ENCODE measurements at places on chromosomes 7 and 10.

GRCh38 chr10:52956861-52957260 is 184.3 kb upstream of the MBL2 start:
- no peak for DNase-seq

DNA sequence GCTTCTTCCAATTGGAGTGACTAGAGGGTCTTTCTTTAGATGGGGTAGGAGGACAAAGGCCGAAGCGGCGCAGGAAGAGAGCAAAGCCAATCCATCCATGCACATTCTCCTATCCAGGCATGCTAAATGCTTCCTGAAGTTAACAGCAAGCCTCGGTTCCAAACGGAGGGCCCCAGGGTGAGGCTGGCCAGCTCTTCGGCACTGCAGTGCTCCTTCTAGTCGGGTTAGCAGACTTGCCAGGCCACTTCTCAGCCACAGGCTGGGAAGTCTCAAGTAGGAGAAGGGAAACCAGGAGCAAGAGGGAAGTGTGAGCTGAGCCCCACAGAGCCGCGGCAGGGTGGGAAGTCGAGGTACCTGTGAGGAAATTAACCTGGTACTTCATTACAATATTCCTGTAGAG is 253.8 kb upstream of the INHBA start:
- no peak for DNase-seq

- no peak for DNase-seq
These were observed 29.7 kb downstream of the IMMP2L start for GRCh38 chr7:111532625-111533024.

DNA sequence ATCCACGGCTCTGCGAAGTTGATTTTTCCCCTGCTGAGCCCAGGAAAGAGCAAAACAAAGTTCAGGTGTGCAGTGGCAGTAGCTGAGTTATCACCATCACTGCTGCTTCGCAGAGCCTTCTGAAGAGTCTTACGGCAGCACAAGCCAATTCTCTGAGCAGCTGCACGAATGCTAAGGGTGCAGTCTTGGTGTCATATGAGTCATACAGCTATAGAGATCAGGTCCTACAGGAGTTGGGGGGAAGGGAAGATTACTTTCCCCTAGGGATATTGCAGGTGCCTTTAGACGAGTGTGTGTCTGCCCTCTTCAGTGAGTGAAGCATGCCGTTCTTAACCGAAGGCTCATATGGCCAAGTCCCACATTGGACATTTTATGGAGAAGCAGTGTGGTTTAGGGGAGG is 227.8 kb downstream of the CELF2 start:
- DNase-seq, result no peak

DNA sequence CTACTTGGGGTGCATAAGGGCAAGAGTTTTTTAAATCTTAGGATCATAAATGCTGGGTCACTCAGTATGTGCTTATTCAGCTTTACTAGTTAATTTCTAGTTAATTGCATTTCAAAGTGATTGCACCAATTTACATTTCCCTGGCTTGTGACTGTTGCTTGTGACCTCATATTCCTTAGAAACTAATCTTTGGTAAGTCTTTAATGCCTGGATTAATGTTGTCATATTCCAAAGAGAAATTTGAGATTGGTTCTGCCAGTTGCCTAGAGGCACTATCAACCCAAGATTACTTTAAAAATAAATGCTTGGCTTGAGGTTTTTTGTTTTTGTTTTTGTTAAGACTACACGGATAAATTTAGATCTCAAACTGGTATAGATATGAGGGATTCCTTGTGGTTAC is 103.1 kb downstream of the ANK3 start:
- DNase-seq, result no peak

DNA sequence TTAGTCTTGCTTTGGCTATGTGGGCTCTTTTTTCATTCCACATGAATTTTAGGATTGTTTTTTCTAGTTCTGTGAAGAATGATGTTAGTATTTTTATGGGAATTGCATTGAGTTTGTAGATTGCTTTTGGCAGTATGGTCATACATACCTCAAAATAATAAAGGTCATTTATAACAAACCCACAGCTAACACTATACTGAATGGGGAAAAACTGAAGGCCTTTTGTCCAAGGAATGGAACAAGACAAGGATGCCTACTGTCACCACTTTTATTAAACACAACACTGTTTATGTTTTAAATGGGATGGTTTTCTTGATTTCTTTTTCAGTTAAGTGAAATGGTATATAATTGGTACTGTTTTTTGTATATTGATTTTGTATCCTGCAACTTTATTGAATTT is 84.3 kb downstream of the CCDC7 start:
- no peak for DNase-seq

DNA sequence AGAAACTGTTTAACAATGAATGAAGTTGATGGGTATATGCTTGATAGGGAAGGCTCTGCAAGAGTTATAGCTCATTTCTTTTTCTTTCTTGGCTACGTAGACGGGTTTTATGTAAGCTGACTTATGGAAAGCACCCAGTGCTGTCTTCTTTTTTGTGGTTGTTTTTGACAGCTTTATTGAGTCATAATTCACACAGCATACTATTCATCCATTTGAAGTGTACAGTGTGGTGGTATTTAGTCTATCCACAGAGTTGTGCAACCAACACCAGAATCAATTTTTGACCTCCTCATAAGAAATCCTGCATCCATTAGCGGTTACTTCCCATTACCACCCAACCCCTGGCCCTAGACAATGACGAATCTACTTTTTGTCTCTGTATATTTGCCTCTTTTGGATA is 240.6 kb upstream of the KIAA1217 start:
- DNase-seq, result no peak

- no peak for DNase-seq
These were observed 137.3 kb downstream of the ANLN start for GRCh38 chr7:36526863-36527548.

GRCh38 chr7:128913870-128914565 is 3.5 kb upstream of the KCP start:
- DNase-seq, result no peak

DNA sequence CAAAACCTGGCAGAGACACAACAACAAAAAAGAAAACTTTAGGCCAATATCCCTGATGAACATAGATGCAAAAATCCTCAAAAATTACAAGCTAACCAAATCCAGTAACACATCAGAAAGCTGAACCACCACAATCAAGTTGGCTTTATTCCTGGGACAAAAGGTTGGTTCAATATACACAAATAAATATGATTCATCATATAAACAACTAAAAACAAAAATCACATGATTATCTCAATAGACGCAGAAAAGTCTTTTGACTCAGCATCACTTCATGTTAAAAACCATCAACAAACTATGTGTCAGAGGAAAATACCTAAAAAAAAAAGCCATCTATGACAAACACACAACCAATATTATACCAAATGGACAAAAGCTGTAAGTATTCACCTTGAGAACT is 283.5 kb downstream of the THSD7A start:
- no peak for DNase-seq

- DNase-seq, result peak; percentile 82
These were observed 92.6 kb downstream of the CHST15 start for GRCh38 chr10:124000792-124001201.

GRCh38 chr10:43395571-43396060 is 13.4 kb downstream of the HNRNPF start:
- no peak for DNase-seq

DNA sequence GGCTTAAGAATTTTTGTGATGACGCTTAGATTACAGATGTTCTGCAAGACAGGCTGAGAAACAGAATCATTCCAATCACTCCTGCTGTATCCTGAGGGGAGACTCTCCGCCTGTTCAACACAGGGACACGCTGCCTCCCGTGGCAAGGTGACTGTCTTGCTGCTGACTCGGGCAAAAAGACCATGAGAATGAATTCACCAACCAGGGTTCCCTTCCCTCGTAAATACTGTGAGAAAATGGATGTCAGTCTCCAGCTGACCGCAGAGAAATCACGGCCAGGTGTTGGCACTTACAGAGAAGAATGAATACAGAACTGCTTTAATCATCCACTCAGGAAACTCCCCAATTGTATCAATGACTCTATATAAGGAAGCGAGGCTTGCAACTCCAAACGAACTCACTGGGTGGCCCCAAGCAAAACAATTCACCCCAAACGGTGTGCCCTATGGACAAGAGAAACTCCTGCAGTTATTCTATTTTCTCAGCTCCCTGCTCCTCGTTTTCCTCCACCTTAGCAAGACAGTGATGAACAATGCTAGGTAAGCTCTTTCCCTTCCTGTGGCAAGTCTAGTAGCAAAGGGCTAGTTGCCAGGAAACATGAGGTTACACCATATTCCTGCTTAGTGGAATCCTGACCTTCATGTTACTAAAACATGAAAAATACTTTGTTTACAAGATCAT is 22.8 kb downstream of the GNA12 start:
- DNase-seq, result peak; percentile 75

DNA sequence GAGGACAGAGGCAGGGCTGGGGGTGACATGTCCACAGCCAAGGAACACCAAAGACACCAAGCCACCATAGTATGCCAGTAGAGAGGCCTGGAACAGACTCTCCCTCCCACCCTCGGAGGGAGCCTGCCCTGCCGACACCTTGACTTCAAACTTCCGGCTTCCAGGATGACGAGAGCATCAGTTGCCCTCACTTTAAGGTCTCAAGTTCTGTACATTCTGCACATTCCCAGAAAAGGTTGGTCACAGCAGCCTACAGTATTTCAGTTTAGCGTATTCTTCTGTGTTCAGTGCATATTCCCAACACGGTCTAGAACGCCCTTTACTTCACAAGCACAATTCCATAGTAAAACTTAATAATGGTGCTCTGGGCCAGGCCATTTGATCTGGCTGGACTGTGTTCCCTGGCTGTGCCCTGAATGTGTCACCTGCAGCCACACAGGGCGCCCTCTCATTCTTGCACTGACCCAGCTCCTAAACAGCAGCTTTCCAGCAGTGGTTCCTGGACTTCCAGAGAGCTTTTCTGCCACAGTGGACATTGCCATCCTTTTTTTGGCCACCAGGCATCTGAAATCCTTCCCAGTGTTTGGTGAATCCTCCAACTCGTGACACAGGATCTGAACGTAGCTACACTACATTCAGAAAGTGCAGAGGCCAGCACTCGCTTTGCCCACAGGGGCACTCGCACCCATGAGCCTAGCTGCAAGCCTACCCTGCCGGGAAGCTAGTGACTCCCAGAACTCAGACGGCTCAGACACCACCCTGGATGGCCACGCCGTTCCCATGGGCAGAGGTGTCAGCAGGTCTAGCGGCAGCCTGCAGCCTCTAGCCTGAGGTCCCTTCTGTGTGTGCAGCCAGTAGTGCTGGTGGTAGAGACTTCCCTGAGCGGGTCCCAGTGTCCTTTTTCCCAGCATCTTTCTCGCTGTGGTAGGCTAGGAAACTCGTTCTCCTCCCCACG is 36.4 kb upstream of the INSIG1 start:
- no peak for DNase-seq

DNA sequence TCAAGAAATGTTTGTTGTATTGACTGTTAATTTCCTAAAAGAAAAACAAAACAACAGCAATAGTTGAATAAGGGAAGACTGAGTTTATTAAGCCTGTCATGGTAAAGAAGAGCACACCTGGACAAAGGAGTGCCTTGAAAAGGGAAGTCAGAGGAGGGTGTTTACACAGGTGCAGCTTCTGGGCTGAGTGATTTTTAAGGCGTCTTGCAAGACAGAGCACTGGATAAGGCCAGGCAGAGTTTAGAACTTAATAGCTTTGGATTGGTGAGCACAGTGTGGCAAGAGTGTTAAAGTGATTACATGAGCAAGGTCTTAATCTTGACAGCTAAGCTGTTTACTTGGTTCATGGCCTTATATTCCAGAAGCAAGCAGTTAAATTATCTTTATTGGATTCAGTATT is 423.2 kb downstream of the CNTNAP2 start:
- DNase-seq, result no peak

DNA sequence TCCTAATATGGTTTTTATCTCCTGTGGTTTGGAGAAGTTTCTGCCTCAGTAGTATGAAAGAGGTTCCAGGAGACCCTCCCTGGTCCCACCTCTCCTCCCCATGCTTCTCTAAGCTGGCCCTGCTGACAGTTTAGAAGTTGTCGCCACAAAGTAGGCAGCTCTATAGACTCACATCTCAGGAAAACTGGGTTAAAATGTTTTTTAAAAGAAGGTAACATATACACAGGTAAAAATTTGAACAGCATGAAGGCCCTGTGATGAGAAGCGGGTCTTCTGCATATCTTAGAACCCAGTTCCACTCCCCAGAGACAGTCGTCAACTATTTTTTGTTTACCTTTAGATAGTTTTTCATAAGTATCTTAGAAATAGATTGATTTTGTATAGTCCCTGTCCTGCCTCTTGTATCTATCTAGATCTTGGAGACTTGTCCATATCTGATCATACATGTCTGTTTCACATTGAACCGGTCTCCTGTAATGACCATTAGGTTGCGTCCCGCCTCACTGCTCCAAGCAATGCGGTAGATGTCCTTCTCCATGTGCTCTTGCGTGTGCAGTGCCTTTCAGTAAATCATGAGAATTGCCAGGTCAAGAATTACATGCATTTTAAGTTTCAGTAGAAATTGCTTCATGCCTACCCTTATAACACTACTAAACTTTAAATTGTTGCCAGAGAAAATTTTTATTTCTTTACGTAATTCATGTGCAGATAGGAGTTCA is 2.2 kb downstream of the DUSP5 start:
- DNase-seq, result no peak

- DNase-seq, result no peak
These were observed 17.5 kb downstream of the LAMB4 start for GRCh38 chr7:108112683-108113082.

- DNase-seq, result no peak
These were observed 95.7 kb downstream of the CPED1 start for GRCh38 chr7:121084256-121084655.

DNA sequence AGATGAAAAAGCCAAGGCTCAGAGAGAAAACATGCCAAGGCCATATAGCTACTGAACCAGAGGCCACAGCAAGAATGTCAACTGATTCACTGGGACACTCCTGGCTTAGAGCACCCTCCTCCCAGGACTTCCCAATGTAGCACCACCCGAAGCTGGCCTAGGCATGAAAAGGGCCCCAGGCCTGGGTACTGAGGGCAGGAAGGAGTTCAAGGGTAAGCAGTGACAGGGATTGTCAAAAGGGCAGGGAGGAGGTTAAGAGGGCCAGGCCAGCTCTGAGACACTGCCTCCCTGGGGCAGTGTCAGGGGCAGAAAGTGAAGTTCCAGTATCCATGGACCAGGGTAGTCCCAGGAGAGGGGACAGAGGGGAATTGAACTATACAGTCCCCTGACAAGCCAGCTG is 57.8 kb downstream of the FRMPD2 start:
- DNase-seq, result no peak

- no peak for DNase-seq
These were observed 36.9 kb downstream of the TBATA start for GRCh38 chr10:70748305-70748704.

GRCh38 chr10:77226853-77227565 is 410.6 kb downstream of the KCNMA1 start:
- no peak for DNase-seq

GRCh38 chr10:12748186-12748585 is 253.3 kb downstream of the CCDC3 start:
- no peak for DNase-seq

DNA sequence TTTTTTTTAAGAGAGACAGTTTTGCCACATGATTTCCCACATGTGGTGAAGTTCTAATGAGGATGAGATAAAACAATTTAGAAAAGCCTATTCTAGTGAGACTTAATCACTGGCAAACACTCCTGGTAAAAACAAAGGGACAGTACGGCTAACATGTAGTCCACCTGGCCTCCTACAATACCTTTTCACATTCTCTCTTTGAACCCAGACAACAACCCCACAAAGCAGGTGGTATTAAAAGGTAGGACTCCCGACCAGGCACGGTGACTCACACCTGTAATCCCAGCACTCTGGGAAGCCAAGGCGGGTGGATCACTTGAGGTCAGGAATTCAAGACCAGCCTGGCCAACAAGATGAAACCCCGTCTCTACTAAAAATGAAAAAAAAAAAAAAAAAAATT is 12.4 kb downstream of the PARD3 start:
- no peak for DNase-seq

- no peak for DNase-seq
These were observed 1233.2 kb upstream of the AUTS2 start for GRCh38 chr7:68364886-68365625.
